ENCODE measurements at places on chromosomes 11 and 22.

GRCh38 chr11:106088896-106089295 is 11.4 kb downstream of the AASDHPPT start:
- DNase-seq = no peak

- DNase-seq = no peak
Measured at GRCh38 chr11:45272701-45273100, 13.4 kb downstream of the SYT13 start.

- no peak for DNase-seq
Measured at GRCh38 chr22:46171940-46172339, 21.6 kb downstream of the PPARA start.

- DNase-seq = no peak
Measured at GRCh38 chr11:121829159-121829643, 286.8 kb downstream of the BLID start.

- no peak for DNase-seq
Measured at GRCh38 chr11:123806249-123806648, at the start of gene OR6M1. OR6M1 (minus strand) TSS chr11:123806349; CDS start chr11:123806349, 0 bp downstream.

- no peak for DNase-seq
Measured at GRCh38 chr11:111350811-111351210, 28.3 kb downstream of the POU2AF1 start.

DNA sequence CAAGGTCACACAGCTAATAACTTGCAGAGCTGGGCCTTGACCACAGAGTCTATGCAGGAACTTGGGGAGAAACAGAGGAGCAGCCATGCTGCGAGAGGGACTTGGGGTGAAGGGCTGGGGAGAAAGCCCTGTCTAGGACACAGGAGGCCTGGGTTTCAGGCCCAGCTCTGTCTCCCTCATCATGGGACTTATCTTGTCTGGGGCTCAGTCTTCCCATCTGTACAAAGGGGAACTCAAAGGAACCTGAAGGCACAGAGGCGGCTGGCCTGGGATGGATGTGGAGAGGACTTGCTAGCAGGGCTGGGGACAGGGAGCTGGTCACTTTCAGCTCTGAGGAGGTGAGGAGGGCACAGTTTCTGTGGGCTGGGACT is 36.9 kb upstream of the TPBGL start:
- no peak for DNase-seq

DNA sequence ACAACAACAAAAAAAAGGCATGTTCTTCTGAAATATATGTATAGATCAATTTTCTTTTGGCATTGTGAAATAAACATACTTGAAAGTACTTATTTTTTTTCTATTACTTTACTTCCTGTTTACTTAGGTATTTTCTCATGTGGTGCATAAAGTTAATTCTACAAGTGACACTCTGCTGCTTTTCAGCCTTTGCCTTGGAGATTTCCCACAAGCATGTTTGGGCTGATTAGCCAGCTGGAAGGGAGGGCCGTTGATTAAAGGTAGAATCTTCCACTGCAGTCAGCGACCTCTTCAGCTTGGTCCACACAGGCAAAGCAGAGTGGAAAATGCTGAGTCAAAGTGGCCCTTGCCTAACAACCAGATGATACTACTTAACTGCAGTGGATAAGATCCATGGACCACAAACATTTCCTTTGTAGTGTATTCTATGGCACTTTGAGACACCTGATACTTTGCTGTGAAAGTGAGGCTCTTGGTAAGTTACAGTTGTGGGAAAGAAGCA is 176.0 kb downstream of the ARHGAP42 start:
- DNase-seq = no peak

GRCh38 chr11:548700-549603 is 11.6 kb downstream of the LMNTD2 start:
- DNase-seq = no peak

DNA sequence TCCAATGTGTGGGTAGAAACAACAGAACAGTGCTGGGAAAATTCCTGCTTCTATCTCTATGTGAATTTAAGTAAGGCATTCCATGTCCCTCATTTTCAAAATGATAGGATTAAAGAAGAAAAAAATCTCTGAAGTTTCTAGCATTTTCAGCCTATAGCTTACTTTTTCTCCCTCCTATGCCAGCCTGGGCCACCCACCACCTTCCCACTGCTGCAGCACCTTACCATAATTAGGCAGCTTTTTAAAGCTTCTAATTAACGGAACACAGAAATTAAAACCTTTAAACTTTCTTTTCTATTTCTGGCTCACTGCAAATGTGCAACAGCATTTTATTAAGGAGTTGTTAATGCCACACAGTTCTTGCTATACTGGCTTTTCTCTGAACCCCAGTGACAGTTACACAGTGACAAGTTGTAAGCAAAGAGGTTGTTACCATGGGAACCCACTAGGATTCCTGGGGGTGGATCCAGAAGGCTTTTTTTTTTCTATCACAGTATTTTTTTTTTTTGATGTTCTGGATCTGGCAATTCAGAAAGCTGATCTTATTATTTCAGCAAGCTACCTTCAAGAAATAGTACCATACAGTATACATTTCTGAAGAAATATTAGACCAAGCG is 20.2 kb downstream of the CELF1 start:
- no peak for DNase-seq

DNA sequence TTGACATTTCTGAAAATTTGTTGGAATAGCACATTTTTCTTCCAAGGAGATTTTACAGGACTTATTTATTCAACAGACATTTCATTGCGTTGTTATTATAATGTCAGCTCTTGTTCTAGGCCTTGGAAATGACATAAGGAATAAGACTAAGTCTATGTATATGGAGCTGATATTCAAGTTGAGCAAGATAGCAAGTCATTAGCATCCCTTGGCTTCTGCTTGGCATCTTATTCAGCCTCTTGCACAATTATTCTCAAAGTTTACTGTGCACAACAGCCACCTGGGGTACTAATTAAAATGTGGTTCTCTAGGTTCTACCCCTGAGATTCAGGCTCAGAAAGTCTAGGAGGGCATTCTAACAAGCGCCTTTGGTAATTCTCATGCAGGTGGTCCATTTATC is 304.8 kb upstream of the DDI1 start:
- DNase-seq = no peak

GRCh38 chr11:72007587-72007986 is 8.9 kb downstream of the IL18BP start:
- DNase-seq = no peak

- DNase-seq = no peak
Measured at GRCh38 chr11:18463439-18463838, 7.8 kb downstream of the LDHAL6A start.

DNA sequence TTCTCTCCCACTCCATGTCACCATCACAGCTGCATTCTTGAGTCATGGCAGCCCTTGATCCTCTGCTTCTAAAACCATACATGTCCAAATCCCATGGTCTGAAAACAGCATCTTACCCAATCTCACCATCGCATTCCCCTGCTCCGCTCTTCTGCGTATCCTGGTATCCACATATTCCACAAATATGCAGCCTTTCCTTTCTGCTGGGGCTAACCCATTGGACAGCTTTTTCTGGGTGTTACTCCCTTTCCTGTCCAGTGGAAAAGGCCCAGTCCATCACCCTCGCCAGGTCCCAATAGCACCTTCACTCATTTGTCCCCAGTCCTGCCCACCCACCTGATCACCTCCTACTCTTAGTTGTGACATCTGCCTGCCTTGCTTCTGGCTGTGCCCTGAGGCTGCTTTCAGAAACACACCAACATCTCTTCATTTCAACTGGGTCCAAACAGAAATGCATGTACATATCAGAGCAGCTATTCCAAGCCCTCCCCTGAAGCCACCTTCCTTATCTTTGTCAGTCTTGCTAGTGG is 237.6 kb upstream of the TBCEL start:
- no peak for DNase-seq

- no peak for DNase-seq
Measured at GRCh38 chr11:4032097-4032496, 62.5 kb upstream of the RRM1 start.

- DNase-seq = no peak
Measured at GRCh38 chr11:70807195-70807543, 408.8 kb downstream of the CTTN start.

DNA sequence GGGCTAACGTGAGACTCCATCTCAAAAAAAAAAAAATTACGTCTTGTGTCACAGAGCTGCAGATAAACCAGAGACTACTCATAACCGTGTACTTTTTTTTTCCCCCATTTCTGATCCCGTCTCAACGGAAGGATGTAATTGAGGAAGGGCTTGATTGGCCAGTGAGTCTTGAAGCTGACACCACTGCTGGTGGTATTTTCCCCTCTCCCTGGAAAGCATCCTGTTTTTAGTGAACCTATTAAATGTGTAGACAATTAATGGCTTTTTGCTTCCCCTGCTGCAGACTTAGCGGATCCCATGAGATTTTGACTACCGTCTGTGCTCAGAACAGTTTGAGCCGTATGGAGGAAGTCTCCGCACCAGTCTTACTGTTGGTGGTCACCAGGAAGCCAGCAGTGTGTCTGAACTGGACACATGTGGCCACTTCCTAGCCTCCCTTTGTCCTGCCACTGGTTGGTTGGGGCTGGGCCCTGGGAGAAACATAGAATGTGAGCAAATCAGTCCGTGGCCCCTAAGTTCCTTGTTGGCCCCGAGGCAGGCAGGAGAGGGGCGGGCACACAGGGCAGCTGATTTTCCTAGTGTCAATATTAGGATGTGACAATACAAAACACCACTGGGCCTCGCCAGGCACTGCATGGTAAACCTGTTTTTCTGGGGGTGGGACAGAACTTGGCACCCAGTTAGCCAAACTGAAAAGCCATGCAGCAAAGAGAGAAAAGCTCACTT is 3.1 kb downstream of the BIK start:
- DNase-seq = no peak

DNA sequence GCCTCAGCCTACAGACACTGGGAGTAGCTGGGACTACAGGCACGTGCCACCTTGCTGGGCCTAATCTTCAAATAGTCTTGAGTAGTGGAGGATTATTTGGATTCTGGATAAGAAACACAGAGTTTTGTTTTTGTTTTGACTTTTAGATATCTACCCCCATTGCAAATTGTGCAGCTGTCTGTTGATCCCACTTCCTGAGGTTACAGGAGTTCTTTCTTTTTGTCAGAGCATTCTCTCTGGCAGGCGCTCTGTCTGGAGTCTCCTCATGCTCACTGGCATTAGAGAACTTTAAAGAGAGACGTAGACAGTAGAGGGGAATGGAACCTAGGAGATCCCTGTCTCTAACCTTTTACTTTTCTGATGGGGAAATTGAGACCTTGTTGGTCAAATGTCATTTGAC is 7.8 kb upstream of the ADAMTS8 start:
- DNase-seq = no peak

GRCh38 chr11:41950470-41951143 is 491.2 kb upstream of the LRRC4C start:
- DNase-seq = no peak

- DNase-seq = no peak
Measured at GRCh38 chr11:50423208-50423607, 390.5 kb downstream of the OR4C45 start.

- DNase-seq = no peak
Measured at GRCh38 chr22:22465782-22466181, 42.8 kb downstream of the ZNF280B start.

DNA sequence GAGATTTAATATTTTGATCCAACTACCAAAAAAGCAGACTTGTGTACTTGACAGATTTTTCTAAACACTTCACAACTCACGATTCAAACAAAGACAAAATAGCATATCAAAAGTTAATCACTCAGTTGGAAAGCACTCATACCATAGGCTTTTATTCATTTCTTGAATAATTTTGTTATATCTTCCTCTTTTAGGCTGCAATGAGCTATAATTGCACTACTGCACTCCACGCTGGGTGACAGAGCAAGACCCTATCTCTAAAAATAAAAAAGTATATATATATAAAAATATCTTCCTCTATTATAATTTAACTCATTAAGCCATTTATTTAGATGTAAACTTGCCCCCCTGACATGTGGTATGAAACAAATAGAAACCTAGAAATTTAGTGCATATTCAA is 19.9 kb downstream of the SC5D start:
- no peak for DNase-seq

- no peak for DNase-seq
Measured at GRCh38 chr22:48644997-48645396, 1182.7 kb downstream of the BRD1 start.

GRCh38 chr11:15280393-15280792 is 165.7 kb downstream of the INSC start:
- no peak for DNase-seq

DNA sequence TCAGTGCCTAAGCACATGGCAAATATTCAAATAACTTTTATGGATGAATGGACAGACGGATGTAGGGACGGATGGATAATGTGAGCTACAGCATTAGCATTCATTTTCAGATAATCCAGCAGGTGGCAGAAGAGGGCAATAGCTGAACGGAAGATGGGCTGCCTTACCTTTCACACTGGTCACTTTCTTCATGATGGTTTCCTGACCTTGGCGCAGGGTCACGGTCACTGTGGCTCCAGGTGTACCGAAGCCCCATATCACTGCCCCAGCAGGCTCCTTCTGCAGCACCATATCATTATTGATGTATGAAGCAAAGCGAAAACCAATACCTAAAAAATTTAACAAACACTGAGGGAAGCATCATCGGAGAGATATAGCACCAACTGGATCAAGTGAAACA is 4.3 kb downstream of the SIAE start:
- peak; percentile 39 for DNase-seq

- DNase-seq = no peak
Measured at GRCh38 chr11:111344032-111344431, 35.0 kb downstream of the POU2AF1 start.

DNA sequence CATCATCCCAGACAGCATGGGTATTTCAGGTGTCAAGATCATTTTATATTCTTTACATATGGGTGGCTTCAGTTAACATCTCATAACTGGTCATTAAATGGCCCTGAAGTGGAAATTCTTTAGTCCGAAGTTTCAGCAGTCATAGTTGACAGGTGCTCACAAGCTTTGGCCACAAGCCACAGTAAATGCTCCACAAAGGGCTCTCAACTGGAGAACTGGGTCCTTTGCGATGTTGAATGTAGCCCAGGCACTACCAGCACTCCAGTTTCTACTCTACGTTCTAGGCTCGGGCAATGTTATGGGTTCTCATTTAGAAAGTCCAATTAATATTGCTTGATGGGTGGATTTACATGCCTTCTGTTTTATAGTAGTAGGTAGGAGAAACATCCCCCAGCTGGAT is 206.3 kb downstream of the CWF19L2 start:
- DNase-seq = no peak

Data from stimulated activated CD8-positive, alpha-beta memory T cell treated with anti-CD3 and anti-CD28 coated beads, Interleukin-4, amount 100 ng/mL, for 48 hours (primary cell).